ENCODE measurements at places on chromosomes 1 and 21.

DNA sequence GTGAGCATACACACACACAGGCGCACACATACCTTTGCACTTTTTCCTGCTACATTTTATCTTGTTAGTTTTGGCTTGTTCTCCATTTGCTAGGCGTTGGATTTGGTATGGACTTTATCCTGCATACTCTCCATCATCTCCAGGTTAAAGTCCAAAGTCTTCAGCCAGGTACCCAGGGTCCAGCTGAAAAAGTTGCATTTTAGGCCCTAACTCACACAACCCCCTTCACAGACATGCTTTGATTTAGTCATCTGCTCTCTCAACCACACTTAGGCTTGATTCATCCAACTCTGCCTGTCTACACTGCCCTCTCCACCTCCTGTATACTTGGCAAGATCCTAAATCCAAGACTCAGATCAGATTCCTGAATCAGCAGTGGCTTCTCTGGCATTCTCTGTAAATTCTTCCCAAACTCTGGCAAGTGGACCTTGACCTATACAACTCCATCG, 10.7 kb upstream of the LAMB3 start:
- no peak for DNase-seq

DNA sequence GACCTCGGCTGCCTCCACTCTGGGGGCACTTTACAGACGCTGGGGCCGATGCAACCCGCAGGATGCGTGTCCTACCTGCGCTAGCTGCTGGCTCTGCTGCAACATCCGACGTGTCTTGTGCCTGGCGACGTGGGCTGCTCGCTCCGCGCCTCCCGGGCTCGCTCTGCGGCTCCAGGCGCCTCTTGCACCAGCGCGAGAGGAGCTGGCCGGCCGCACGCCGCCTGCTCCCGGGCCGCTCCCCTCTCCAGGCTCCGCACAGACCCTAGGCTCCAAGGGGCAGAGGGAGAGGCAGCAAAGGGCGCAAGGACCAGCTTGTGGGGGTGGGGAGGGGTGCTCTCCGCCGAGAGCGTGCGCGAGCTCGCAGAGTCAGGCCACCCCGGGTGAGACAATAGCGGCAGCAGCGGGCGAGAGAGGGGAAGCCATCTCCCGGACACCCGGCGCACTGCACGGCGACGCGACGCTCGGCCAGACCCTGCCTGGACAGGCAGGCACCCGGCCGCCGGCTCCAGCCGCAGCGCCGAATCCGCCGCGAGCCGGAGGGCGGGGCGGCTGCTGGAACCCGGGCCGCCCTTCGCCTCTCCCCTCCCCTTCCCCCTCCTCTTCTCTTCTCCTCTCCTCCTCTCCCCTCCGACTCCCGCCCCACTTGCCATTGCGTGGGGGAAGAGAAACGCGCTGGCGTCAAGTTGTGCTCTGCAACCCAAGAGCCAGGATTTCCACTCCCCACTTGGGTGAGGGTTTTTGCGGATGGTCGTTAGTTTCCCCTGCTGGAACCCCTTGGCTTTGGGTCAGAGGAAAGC, at the start of gene PIK3C2B:
PIK3C2B (minus strand) TSS at position 525 of the 797 bp plus-strand sequence. CDS start 25,003 bp downstream, outside the sequence.
- peak; percentile 66 for DNase-seq

GRCh38 chr21:41066086-41066938, 101.6 kb upstream of the BACE2 start:
- peak; percentile 47 for DNase-seq

GRCh38 chr1:212721388-212722247, 22.0 kb upstream of the BATF3 start:
- DNase-seq, result peak; percentile 73

DNA sequence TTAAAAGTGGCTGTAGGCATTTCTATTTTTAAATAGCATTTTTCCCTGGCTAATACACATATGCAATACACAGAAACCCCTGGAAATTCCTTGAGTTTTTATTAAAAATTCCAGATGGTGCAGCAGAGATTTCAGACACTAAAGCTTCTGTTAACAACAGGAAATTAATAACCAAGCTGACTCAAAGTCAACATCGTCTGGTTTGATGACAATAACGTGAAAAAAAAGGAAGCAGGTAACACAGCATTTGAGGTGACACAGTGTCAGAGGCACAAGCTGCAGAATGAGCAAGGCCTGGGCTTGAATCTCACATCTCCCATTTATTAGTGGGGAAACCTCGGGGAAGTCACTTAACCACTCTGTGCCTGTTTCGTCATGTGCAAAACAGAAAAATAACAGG, 64.6 kb upstream of the GJB5 start:
- no peak for DNase-seq

DNA sequence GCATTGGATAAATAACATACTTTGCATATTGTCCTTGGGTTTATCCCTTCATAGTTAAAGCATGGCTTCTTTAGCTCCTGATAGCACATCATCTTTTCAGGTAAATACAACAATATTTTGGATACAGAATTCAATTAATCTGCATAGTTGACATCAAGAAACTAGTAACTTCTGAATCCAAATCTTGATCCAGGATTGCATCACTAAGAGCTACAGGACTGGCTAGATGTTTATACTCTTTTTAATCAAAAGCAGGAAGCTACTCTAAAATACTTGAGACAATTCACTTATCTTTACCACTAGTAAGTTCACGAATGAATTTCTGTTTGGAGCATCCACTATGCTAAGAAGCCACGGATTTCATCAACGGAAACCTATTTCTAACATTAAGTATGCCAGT, 54.2 kb upstream of the SLC44A3 start:
- no peak for DNase-seq

DNA sequence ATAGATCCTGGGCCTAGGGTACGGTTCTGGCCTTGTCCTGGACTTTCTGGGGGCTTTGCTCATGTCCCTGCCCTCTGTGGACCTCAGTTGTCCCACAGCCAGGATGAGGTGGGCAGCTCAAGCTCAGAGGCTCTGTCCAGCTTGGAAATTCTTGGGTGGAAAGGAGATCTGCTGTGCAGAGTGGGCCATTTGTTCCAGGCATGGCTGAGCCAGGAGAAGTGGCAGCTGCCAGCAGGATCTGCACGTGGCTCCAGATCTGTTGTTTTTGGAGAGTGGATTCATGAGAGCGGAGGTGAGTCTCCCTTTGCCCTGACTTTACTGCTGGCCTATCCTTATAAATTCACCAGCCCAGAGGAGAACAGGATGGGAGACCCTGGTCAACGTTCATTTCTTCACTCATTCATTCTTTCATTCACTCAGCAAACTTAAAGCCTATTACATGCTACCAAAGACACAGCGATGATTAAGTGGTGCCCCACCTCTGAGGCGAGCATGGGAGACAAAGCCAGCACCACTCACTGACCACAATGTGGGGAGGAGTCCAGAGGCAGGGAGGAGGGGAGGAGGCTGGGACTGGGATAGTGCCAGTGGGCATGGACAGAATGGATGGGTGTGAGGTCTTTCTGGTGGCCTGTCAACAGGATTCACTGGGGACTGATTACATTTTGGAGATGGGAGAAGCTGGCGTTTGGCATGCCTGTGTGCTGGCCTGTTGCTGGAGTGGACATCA, 205.1 kb downstream of the TRABD2B start:
- DNase-seq, result no peak

- peak; percentile 47 for DNase-seq
These were observed 72.2 kb upstream of the SELENON start for GRCh38 chr1:25727635-25728286.

DNA sequence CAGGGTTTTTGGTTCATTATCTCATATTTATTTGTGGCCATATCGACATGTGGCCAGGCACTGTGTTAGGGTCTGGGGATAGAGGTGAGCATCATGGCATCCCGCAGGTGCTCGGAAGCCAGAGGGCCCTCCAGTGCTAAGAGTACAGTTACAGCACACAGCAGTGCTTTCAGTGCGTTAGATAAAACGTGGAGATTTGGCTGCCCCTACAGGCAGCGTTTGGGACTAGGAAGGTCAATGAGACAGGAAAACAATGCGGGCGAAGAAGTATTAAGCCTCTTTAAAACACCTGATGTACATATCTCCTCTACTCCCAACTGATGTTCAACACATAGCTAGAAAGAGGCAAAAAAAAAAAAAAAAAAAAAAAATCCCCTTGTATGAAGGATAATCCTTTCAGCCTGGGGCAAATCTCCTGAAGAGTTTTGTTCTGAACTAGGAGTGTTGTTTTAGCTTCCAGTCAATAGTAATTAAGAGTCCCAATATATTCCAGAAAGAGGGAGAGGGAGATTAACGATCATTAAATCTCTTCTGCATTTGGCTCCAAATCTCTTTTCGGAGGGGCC, 80.1 kb downstream of the CAPZB start:
- DNase-seq, result peak; percentile 13

DNA sequence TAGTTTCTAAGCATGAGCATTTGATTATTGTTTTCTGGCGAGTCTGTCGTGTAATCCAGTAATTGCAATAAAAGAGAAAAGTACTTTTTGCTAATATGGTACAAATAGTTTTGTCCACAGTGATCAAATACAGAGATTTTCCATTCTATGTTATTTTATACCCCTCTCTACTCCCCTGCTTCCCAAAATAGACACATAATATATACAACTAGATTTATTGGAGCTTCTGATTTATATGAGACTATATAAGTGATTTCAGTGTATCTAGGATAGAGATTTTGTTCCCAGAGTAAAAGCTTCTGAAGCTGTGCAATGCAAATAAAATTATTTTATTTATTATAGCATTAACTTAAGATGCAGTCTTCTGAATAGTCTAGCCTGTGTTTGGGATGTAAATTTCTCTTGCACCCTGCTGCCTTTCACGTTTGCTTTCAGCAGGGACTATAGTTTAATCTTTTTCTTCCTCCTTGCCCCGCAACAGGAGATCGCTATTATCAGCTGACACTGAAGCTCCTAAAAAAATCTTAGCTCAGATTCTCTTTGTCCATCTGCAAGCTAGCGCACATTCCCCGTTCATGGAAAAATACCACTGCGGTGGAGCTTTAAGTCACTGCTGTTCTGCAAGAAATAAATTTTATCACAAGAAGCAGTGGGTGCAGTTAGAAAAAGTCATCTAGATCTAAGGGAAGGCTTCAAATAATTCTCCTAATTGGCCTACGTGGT, 273.3 kb downstream of the DISC1 start:
- no peak for DNase-seq

DNA sequence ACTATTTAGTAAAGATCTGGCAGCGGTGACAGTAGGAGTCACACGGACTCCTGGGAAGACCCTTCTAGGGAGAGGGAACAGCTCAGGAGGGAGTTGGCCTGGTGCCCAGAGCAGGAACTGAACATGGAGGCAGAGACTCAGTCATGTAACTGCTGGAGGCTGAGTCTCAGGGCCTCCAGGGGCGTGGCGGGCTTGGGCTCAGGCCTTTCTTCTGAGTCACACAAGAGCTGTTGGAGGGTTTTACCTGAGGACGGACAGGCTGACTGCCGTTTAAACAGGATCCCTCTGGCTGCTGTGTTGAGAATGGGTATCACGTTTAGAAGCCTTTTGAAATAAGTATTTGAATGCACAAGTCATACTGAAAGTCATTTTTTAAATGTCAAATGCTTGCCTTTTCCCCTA, 7.2 kb upstream of the ETS2 start:
- DNase-seq, result peak; percentile 30

GRCh38 chr1:234214129-234214910, 158.9 kb upstream of the COA6 start:
- peak; percentile 2 for DNase-seq

- DNase-seq, result no peak
These were observed 1648.4 kb downstream of the KCNT2 start for GRCh38 chr1:194959795-194960194.

DNA sequence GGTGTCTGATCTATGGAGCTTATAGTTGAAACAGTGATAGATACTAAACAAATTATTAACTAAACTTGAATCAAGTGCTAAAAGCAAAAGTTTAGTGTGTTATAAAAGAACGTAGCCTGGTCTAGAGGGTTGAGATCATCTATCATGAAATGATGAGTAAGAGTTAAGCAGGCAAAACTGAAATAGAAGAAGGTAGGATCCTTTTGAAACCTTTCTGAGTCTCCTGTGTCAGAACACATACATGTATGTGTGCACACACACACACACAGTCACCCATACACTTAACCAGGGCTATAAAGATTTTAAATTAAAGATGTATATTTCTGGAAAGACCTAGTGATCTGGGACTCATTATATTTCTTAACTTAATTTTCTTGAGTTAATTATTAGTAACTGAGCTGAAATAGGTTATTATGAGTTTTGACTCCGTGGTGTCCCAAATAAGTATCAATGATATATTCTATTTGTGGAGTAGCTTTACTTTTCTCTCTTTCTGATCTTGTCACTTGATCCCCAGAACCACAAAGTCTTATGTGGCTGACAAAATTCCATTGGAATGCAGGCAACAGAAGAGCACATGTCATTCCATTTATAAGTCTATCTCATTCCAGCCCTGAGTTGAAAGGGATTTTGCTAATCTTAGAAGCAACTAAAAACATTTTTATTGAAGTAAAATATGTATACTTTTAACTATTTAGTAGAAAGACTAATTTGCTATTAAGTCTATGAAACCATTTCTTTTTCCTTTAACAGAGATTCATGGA, 70.7 kb downstream of the PRRX1 start:
- DNase-seq, result peak; percentile 69

DNA sequence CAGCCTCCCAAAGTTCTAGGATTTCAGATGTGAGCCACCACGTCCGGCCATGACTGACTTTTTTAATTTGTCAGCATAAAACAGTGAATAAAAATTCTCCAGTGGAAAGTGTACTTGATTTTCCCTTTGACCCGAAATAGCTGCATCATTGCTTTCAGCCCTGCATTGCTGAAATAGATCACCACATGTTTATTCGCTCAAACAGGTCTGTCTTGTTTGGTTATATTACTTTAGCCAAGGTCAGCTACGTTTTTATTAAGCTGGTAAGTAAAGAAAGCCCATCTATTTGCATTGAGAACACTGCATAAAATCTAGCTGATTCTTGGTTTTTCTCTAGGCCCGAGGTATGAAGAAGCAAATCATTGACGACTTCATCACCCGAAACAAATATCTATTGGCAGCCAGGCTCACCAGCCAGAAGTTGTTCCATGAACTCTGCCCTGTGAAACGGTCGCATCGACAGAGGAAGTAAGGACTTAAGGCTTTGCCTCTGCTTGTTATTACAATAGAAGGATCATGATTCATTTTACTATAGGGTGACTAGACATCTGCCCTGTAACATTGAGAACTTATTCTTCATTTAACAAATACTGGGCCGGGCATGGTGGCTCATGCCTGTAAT, 25.6 kb downstream of the AGMAT start:
- DNase-seq, result no peak
